GM18507 (cell line): ENCODE measurements at places on chromosomes 16 and 17.

DNA sequence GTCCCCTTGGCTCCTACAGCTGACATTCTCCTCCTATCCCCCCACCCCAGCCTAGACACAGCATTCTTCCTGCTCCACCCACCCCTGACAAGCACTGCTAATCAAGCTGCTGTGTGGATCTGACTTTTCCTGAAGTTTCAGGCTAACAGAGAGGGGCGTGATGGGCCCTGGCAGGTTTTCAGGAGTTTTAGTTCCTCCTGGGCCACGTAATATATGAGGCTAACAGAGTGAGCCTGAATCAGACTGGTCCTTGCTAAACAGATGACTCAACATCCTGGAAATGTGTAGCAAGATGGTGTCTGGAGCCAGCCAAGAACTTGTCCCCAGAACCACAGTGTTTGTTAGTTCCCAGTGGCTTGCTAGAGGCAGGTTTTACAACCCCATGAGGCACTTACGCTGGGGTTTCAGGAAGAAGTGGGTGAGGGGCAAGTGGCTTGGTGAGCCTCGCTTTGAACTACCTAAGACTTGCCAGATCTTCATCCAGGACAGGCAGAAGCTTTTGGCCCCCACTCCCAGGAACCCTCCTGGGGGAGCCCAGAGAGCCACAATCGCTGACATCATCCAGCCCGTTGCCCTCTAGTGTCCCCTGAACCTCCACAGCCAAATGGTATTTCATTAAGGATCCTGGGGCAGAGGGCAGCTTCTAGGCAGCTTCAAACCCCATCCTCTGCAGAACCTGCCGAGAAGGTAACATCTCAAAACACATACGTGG, 15.9 kb downstream of the TMEM92 start:
- DNase-seq = no peak

GRCh38 chr17:82114447-82114846, 16.4 kb upstream of the FASN start:
- DNase-seq = no peak

GRCh38 chr16:19235478-19235877, 50.1 kb upstream of the CLEC19A start:
- DNase-seq = no peak

- no peak for DNase-seq
Observed at GRCh38 chr16:66228792-66229191, 137.7 kb upstream of the CDH5 start.

- DNase-seq = no peak
Observed at GRCh38 chr17:7855660-7856010, 769 bp downstream of the TMEM88 start.

DNA sequence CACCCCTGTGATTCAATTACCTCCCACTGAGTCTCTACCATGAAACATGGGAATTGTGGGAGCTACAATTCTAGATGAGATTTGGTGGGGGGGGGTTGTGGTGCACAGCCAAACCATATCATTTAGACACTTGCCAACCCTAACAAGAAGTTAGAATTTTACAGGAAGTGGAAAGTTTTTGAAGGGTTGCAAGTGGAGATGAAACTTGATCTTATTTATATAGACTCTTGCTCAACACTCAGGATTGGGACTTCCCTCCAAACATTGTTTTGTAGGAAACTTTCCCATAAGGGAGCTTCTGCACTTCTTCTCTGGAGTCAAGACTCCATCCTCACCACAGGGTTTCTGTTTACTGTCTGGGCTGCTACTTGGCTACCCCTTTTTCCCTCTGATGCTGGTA, 266.7 kb upstream of the CDH11 start:
- no peak for DNase-seq

- no peak for DNase-seq
Observed at GRCh38 chr17:1915889-1916288, 86.1 kb downstream of the RPA1 start.

GRCh38 chr17:17191961-17192381, 14.2 kb downstream of the PLD6 start:
- DNase-seq = no peak
